Glutamatergic neuron (in vitro differentiated cells): ENCODE measurements at places on chromosomes 16 and 17.

DNA sequence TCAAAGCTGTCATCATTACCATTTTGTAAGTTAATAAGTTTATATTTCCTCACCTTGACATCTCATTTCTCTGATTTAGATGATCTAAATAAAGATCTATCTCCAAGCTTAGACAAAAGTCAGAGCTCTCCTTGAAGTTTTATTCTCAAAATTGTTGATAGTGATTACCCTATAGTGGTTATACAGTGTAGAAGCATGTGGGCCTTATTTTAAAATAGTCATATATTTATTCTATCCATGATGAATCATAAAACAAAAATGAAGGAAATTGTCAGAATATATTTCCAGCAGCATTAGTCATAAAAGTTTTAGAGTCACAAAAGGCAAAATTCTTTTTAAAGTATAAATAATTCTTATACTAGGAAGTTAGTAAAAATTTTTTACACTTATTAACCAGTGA is 49.0 kb downstream of the RHOT1 start:
- H3K36me3 ChIP-seq: no peaks in the 10 kb centered on the region
- H3K4me1 ChIP-seq: no peaks in the 10 kb centered on the region
- no peak overlapping the region for H3K27ac ChIP-seq
- no peak overlapping the region for H3K4me3 ChIP-seq

GRCh38 chr16:88076211-88076931 is 125.1 kb downstream of the BANP start:
- H3K27ac ChIP-seq: no peak overlapping the region
- H3K4me3 ChIP-seq: no peak overlapping the region
- peaks cover 3% of the 10 kb centered on the region for H3K27me3 ChIP-seq
- peaks cover 9% of the 10 kb centered on the region for H3K4me1 ChIP-seq

GRCh38 chr16:19075511-19075910 is 8.1 kb downstream of the COQ7 start:
- no peaks in the 10 kb centered on the region for H3K27me3 ChIP-seq
- DNase-seq: no peak
- H3K4me3 ChIP-seq: no peak overlapping the region

- peaks cover 42% of the 10 kb centered on the region for H3K4me1 ChIP-seq
- DNase-seq: no peak
- no peak overlapping the region for H3K4me3 ChIP-seq
Observed at GRCh38 chr16:17358355-17358754, 112.4 kb downstream of the XYLT1 start.

DNA sequence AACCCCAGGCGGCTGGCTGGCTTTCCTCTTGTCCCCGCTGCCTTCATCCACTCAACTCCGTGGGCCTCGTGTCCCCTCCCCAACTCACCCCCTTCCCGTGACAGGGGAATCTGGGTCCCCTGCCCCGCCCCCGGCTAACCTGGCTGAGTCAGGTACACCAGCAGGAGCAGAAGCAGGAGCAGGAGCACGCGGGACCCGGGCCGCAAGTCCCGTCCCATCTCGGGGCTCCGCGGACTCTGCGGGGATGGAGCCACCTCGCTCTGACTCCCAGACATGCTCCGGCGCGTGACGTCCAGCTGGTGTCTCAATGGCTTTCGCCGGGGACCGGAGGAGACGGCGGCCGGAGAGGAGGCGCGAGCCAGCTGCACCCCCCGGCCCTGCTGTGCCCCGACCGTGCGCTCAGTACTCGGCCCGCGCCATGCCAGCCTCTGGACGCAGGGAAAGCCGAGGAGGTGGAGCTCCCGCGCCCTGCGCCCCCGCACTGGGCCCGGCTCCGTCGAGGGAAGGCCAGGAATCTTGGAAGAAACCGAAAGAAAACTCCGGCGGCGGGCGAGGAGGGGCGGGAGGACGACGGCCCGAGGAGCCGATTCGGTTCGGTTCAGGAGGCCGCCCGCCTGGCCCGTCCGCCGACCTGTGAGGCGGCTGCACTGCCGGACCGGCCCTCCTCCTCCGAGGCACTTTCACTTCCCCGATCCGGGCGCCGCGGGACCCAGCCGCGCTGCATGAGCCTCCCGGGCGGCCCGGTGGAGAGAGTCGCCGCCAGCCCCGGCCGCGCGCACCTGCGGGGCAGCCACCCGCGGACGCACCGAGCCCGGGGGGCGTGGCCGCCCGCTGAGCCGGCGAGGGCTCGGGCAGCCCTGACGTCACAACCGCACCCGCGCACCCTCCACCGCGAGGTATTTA is at the start of the genes CXCL16 and ZMYND15:
TSS of gene CXCL16 (minus strand) at position 807 of the 903 bp plus-strand sequence. CDS start at position 218, 589 bp downstream.
TSS of gene ZMYND15 (plus strand) at position 712 of the 903 bp plus-strand sequence. CDS start 716 bp downstream, outside the sequence.
- peak within 1 kb of the TSS; percentile 68 for H3K4me3 ChIP-seq
- H3K4me1 ChIP-seq: no peaks in the 10 kb centered on the region
- peaks cover 7% of the 10 kb centered on the region for H3K36me3 ChIP-seq
- H3K27me3 ChIP-seq: peaks cover 28% of the 10 kb centered on the region
- peak within 1 kb of the TSS; percentile 41 for H3K27ac ChIP-seq
- DNase-seq: peak; percentile 63

GRCh38 chr16:74521691-74522090 is 85.2 kb downstream of the GLG1 start:
- no peak overlapping the region for H3K4me3 ChIP-seq
- DNase-seq: peak; percentile 18
- H3K27ac ChIP-seq: peak overlapping the region; percentile 53
- peaks cover 10% of the 10 kb centered on the region for H3K36me3 ChIP-seq
- H3K27me3 ChIP-seq: peaks cover 1% of the 10 kb centered on the region

GRCh38 chr17:4032738-4033137 is 68.5 kb upstream of the ATP2A3 start:
- no peak overlapping the region for H3K27ac ChIP-seq
- H3K4me3 ChIP-seq: no peak overlapping the region
- H3K4me1 ChIP-seq: no peaks in the 10 kb centered on the region
- DNase-seq: no peak
- H3K27me3 ChIP-seq: peaks cover 2% of the 10 kb centered on the region
- peaks cover 16% of the 10 kb centered on the region for H3K36me3 ChIP-seq

DNA sequence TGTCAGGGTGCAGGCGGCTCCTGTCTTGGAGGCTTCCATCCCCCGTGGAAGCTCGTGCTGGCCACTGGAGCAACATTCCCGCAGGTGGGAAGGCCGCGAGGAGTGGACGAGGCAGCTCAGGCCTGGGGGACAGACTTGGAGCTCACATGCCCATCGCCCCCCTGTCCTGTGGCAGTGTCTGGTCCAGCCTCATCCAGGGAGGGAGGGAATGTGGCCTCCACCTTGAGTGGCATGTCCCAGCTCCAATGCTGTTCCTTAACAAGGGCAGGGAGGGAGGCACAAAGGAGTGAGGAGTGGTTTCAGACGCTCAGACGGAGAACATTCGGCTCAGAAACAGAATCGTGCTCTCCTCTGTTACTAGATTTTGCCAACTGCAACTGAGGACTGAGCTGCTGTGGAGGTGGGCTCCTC is 159.4 kb upstream of the CHMP6 start:
- H3K27ac ChIP-seq: peak overlapping the region; percentile 98
- no peaks in the 10 kb centered on the region for H3K36me3 ChIP-seq
- no peak for DNase-seq
- H3K4me1 ChIP-seq: peaks cover 52% of the 10 kb centered on the region
- peaks cover 17% of the 10 kb centered on the region for H3K27me3 ChIP-seq
- peak overlapping the region; percentile 81 for H3K4me3 ChIP-seq

DNA sequence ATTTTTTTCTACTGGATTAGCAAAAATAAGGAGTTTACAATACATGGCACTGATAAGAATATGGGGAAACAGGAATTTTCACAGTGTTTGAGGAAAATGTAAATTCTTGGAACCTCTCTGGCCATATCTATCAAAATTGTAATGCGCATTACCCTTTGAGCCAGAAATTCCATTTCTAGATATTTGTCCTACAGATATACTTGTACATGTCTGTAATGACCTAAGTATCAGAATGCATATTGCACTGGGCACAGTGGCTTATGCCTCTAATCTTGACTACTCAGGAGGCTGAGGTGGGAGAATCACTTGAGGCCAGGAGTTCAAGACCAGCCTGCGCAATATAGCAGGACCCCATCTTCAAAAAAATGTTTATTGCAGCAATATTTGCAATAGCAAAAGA is 25.8 kb upstream of the HAS3 start:
- H3K27me3 ChIP-seq: no peaks in the 10 kb centered on the region
- H3K27ac ChIP-seq: no peak overlapping the region
- peaks cover 3% of the 10 kb centered on the region for H3K4me1 ChIP-seq
- H3K4me3 ChIP-seq: no peak overlapping the region
- H3K36me3 ChIP-seq: no peaks in the 10 kb centered on the region
- no peak for DNase-seq

GRCh38 chr17:70520447-70520846 is 351.1 kb downstream of the KCNJ2 start:
- no peaks in the 10 kb centered on the region for H3K27me3 ChIP-seq
- DNase-seq: no peak
- no peaks in the 10 kb centered on the region for H3K4me1 ChIP-seq
- no peaks in the 10 kb centered on the region for H3K36me3 ChIP-seq
- no peak overlapping the region for H3K27ac ChIP-seq
- no peak overlapping the region for H3K4me3 ChIP-seq

- H3K27me3 ChIP-seq: peaks cover 13% of the 10 kb centered on the region
- peaks cover 24% of the 10 kb centered on the region for H3K4me1 ChIP-seq
- no peak for DNase-seq
- no peaks in the 10 kb centered on the region for H3K36me3 ChIP-seq
- H3K27ac ChIP-seq: no peak overlapping the region
Observed at GRCh38 chr17:79041723-79042420, 17.9 kb downstream of the C1QTNF1 start.
